ENCODE measurements at places on chromosomes 7 and 10.
A peak's percentile ranks its signal among the peaks of the same experiment; 100 is the strongest.

DNA sequence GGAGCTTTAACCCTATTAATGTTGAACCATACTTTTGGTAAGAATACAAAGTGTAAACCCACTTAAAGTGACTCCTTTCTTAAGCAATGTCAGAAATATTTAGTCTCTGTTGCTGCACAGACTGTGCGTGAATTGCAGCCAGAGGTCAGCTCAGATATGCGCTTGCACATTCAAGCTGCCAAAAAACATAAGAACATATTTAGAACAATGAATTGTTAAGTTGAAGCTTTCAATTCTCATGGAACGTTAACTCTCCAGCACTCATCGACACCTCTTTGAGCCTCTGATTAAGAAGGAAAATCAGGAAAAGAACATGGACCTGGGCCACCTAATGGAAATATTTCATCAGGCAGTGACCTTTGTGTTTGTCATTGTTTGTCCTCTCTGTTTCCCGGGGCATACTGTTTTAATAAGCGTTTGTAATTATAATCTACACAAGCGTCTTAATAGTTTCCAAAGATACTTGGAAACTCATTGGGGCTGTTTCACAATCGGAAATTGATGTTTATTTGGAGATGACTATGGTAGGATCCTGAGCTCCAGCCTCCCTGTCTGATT is 193.0 kb upstream of the CELF2 start:
- DNase-seq: no peak

- DNase-seq: no peak
These were observed 15.9 kb downstream of the FAM53B start for GRCh38 chr10:124728071-124728829.

GRCh38 chr10:114301177-114301576 is 62.1 kb downstream of the VWA2 start:
- no peak for DNase-seq

DNA sequence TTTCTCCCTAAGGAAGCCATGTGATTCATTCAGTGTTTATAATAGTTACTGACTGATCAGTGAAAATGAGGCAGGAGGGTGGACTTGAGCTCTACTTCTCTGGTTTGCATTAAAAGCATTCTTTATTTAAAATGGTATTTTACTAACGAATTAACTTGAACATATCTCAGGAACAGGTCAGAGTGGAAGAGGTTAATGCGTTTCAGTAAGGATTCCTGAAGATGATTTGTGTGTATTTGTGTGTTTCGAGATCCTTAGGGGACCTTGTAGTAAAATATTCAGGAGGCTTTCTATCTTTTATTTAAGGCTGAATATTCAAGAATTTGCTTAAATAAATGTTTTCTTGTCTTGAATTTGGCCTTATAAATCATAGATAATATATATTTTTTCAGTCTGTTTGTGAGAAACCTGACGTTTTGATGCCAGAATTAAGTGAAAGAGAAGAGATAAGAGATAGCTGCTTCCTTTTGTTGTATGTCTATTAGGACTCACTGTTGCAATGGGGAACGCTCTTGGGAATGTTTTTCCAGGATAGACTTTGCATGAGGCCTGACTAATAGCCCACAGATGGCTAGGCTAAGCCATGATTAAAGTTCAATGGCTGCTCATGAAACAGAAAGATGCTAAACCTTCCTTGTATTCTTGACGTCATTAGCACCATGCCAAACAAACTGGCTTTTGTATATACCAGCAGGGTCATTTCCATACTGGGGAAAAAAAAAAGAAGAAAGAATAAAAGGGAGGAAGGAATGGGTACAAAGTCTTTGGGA is 93.8 kb upstream of the MTPN start:
- DNase-seq: no peak

GRCh38 chr7:142807855-142808460 is 37.2 kb downstream of the PRSS2 start:
- no peak for DNase-seq

GRCh38 chr7:84876061-84876821 is 310.6 kb downstream of the SEMA3D start:
- DNase-seq: no peak

- DNase-seq: peak; percentile 82
These were observed 88.6 kb downstream of the SPAG6 start for GRCh38 chr10:22433875-22434274.

- no peak for DNase-seq
These were observed 80.5 kb upstream of the TAS2R16 start for GRCh38 chr7:123075838-123076467.

DNA sequence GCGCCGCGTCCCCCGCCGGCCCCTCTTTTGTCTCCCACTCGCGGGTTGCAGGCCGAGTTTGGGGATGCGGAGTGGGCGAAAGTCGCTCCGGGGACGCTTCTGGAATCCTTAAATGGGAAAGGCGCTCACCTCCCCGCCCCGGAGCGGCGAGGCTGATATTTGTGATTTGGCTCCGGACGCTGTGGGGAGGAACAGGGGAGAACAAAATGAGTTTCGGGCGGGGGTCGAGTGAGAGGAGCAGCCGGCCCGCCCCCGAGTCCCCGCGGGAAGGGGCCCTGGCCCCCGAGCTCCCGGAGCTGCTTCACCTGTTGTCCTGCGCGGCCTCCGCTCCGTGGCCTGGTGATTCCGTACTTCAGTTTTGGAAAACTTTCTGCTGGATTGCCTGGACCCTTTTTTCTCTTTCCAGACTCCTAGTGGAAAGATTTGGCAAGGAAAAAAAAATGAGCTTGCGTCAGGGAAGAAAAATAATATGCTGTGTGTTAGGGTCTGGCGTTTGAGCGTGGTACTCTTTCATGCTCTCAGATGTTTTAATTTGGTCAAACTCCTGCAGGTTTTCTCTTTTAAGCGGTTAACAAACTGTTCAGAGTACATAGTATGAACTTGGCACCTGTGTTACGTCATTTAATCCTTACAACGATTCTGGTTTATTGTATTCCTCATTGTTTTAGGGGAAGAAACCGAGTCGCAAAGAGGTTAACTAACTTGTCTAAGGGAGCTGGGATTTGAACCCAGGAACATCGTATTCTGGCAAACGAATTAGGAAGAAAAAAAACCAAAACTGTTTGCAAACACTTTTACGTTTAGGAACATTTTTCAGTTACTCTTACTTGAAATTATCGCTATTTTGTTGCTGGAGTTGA is 924 bp downstream of the BMPR1A start:
- peak; percentile 84 for DNase-seq

DNA sequence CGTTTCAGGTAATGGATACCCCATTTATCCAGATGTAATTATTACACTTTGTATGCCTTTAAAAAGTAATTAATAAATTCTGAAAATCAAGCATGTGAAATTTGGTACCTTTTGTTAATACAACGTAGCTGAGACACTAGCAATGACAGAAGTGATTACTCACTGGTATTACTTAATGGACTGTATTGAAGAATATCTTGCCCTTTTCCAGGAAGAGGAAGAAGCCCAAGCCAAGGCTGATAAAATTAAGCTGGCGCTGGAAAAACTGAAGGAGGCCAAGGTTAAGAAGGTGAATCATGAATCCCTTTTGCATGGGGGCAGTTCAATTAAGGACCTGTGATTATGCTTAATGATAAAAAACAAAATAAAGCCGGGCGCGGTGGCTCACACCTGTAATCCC is 64.8 kb downstream of the APBB1IP start:
- DNase-seq: no peak

- no peak for DNase-seq
These were observed 1.0 kb upstream of the CYP2W1 start for GRCh38 chr7:981793-982510.

DNA sequence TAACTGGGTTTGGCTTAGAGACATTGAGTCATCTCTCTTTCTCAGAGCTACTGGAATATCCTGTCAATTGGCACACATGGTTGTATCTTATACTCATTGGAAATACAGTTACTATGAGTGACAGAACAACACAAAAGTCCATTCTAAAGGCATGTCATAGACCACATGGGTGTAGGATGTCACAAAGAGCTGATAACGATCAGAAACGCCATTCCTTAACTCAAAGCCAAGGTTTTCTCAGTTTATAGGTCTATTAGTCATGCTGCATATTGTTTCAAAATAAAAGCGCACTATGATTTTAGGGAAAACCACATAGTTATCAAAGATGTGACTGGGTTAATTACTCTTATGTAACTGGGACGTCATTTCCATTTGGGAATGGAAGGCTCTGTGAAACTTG is 147.2 kb upstream of the FAM171A1 start:
- peak; percentile 12 for DNase-seq

- peak; percentile 24 for DNase-seq
These were observed 22.3 kb upstream of the TMEM26 start for GRCh38 chr10:61475449-61475873.

DNA sequence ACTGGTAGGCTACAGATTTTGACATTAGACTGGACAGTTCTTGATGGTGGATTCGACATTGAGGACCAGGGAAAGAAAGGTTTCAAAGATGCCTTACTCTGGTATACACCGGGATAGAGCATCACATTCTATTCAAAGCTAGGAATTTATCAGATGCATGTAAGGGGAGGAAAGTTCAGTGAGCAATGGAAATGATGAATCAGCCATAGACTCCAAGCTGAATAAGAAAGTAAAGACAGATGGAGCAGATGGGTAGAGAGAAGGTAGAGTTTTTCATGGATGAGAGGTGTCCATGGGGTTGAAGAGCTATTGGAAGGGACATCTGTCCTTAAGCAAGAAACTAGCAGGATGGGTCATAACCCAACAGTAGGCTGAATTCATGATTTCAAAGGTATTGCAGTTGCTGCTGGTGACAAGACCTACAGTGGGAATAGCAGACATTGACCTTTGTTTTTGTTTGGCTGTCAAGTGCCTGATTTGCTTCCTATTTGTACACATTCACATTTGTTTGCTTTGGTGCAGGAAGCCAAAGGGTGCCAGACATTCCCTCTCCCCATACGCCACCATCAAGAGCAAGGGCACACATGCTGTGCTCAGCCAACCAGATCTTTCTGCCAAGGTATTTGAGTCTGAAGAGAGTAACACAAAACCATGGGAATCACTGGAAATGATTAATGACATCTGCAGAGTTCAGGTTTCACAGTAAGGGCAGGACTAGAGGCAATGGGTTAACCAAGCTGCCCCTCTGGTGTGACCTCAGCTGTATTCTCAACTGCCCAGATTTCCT is 8.6 kb upstream of the CACUL1 start:
- no peak for DNase-seq

DNA sequence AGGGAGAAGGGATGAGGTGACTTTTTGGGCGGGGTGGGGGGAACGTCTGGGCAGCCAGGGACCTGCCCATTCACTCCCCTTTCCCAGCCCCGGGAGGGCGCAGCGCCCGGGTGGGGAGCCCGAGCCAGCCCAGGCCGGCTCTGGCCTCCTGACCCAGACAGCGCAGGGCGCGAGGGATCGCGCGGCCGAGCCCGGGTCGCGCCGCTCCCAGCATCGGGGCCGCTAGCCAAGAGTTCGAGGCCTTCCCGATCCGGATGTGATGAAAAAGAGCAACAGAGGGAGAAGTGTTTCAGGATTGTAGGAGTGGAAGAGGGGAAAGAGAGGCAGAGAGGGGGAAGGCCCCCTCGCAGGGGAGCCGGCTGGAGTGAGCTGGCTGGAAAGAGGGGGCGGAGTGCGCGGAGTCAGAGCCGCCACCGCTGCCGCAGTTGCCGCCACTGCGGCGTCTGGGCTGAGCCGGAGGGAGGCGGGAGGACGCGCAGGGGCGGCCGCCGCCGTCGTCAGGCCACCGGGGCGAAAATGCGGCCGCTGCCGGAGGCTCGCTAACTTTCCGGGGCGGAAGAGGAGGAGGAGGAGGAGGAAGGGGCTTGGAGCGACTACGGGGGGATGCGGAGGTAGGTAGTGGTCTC is at the start of gene MDFIC:
MDFIC (plus strand) TSS at position 69 of the 626 bp plus-strand sequence. CDS start 940 bp downstream, outside the sequence.
- peak; percentile 65 for DNase-seq

DNA sequence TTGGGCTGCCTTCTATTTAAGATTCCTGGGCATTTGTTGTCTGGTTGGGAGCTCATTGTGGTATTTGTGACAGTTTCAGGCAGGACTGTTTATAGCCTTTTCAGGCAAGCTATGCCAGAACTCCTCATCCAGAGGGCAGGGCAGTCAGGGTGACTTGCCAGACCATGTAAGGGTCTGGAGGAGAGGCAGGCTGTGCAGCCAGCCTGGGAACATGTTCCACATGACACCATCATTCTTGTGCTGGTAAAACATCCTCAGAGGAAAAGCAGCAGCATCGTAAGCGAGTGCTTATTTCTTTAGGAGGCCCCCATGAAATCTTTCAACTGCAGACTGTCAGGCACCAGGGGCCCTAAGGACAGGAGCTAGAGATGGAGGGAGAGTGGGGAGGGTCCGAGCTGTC is 44.0 kb upstream of the SORBS1 start:
- DNase-seq: no peak

GRCh38 chr7:87119581-87119980 is 32.7 kb upstream of the DMTF1 start:
- no peak for DNase-seq

DNA sequence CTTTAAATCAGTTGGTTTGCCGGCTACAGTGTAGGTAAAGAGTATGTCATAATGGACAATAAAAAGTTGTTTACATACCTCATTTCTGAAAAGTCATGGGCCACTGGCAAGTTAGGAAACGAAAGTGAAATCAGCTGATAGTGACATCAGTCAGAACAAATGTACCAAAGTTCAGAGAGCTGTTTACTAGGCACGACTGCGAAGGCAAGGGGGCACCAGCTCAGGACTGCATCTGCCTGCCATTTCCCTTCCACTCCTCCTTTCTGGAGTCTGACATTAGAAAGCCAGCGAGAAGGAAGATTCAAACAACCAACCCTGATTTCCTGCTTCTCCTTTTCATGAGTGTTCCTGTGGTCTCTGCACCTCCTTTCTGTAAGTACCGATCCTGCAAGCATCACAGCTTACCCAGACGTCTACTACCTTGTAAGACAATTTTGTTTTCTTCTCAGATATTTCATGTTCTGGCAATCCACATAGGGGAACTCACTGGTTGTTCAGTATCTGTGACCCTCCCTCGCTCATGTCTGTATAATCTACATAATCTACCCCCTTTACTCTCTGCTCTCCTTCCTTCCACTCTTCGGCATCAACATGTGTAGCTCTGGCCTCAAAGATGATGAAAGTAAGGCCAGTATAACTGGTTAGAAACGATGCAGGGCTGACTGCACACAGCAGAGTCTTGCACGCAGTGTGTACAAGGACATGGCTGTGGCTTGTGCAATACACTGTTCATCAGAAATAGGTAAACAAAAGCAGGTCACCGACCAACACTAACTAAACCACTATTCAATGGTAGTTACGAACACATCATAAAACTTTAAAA is at the start of gene TMEM140:
TMEM140 (plus strand) TSS at position 174 of the 823 bp plus-strand sequence. CDS start 16,370 bp downstream, outside the sequence.
- DNase-seq: no peak

- DNase-seq: no peak
These were observed 3.8 kb downstream of the NUDCD3 start for GRCh38 chr7:44486693-44487092.

GRCh38 chr7:55965100-55965470 is 700 bp downstream of the NIPSNAP2 start:
- peak; percentile 37 for DNase-seq

- no peak for DNase-seq
These were observed 56.1 kb upstream of the SH2B2 start for GRCh38 chr7:102230593-102230992.

GRCh38 chr10:6817770-6818169 is 237.7 kb upstream of the PRKCQ start:
- DNase-seq: no peak

DNA sequence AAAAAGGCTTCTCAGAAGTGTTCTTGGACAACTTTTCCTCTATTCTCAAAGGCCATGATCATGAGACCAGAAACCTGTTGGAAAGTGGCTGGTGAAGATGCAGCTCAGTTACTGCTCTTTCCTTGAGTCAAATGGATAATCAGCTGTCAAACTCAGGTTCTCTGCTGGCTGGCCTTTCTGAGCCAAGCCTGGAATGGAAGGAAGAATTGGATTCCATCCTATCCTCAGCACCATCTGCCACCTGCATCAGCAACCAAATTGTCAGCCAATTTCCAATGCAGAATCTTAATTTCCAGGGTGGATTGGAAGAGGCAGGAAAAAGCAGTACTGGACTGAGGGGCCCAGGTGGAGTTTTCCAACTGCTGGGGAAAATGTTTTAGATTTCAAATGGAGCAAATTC is 631.7 kb downstream of the KCNMA1 start:
- no peak for DNase-seq

Measured in A673 (cell line).